ENCODE measurements at places on chromosomes 2 and 18. TPM values are rescaled to one million over a fixed set of nuclear protein-coding genes. Genes with fewer than 3 reads are reported as not detected.

The UGT1A5 gene
- total RNA-seq: 0.68 TPM

The HOXD13 gene
- not detected for total RNA-seq

The HOXD4 gene
- total RNA-seq: 0.36 TPM

The RPL31 gene
- total RNA-seq: 1,141 TPM

The CAPN14 gene
- 191 TPM for total RNA-seq

The POU3F3 gene
- total RNA-seq: not detected

The MROH2A gene
- 0.52 TPM for total RNA-seq

The C18orf54 gene
- total RNA-seq: 2.7 TPM

The PLGLB2 gene
- 0.20 TPM for total RNA-seq

The EN1 gene
- total RNA-seq: 0.08 TPM

The SERPINB7 gene
- 1.4 TPM for total RNA-seq

The LMAN2L gene
- total RNA-seq: 4.7 TPM

The SMAD4 gene
- total RNA-seq: 38.9 TPM

The CROCC2 gene
- 0.12 TPM for total RNA-seq

The M1AP gene
- total RNA-seq: 1.6 TPM
